ENCODE measurements at places on chromosomes 2 and 18. TPM values are rescaled to one million over a fixed set of nuclear protein-coding genes. Genes with fewer than 3 reads are reported as not detected.

DNA sequence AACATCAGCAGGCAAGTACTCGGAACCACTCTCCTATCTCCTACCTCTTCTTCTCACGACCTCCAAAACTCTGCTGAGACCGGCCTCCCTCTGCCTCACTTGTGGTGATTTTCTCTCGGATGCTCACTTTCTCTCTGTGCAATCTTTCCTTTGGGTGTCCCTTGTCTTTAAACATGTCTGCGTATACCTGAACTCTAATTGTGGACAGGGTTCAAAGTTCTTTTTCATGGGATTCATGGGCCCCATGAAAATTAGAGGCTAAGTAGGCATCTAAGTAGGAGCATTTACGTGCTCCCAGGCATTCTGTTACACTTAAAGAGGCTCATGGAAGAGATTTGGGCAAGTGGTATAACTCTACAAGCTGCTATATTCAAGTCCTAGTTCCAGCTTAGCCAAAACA is 2.1 kb upstream of the PPP1CB start:
- no peak for DNase-seq

GRCh38 chr18:2547477-2548087 is 23.7 kb downstream of the METTL4 start:
- no peak for DNase-seq

Gene LIPG
- 5.2 TPM for total RNA-seq

Gene DNAJC27
- total RNA-seq = 6.2 TPM

Gene BOLL
- total RNA-seq = not detected
